ENCODE measurements at places on chromosomes 11 and 22.
A peak's percentile ranks its signal among the peaks of the same experiment; 100 is the strongest.

DNA sequence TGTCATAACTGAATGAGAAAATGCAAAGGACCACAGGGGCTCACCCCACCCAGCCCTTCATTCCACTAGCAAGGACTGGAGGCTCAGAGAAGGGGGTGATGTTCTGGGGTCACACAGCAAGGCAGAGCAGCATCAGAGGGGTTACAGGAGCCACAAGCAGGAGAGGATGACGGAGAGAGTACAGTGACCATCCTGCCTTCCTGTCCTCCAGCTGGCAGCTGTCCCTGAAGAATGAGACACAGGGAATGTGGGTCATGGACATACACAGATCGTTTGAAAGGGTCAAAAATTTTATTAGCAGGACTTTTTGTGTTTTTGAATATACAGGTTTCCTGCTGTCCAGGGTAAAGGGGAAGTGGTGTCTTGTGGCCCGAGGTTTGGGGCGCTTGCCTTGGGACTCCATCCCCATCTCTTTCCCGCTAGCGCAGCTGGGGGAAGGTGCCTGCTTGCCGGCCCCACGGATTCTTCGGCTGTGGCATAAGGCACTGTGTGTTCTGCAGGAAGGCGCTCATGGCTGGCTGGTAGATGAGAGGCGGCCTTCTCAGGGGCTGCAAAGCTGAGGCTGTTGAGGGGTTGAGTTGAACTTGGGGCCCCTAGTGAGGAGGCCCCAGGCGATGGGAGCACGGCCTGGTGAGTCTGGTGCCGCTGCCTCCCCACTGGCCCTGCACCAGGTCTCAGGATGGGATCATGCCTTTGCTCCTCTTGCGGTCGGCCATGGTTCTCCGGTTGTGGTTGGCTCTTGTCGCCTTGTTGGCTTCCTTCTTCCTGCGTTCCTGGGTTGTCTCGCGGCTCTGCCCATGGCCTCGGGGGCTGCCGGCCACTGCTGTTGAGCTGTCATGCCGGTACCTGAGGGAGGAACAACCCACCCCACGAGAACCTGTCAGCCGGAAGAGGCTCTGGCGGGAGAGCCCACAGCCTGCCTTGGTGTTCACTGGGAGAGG, 21.4 kb downstream of the UQCR10 start:
- no peak for DNase-seq

DNA sequence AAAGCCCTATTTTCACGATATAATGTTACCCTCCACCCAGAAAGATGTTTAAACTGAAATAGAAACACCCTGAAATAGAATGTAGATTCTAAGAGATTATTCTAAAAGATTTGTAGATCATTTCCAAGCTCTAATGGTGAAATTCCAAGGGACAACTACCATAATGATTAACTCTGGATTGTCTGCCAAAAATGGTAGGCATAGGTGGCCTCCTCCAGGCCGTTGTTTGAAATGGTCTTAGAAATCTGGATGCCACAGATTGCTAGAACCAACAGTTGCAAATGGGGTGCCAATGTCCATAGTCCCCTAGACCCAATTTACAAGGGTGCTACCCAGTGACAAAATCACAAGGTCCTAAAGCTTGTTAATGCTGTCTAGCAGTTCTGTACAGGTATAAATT, 6.7 kb upstream of the SLC6A5 start:
- no peak for DNase-seq

- no peak for DNase-seq
Observed at GRCh38 chr11:33825854-33826560, 51.7 kb upstream of the FBXO3 start.

GRCh38 chr11:110797453-110797852, 85.2 kb upstream of the ARHGAP20 start:
- DNase-seq: no peak

- no peak for DNase-seq
Observed at GRCh38 chr11:72597721-72598120, 76.5 kb downstream of the PDE2A start.

- DNase-seq: no peak
Observed at GRCh38 chr11:35376613-35377012, 42.7 kb downstream of the SLC1A2 start.

GRCh38 chr22:36347094-36347493, 40.7 kb downstream of the MYH9 start:
- no peak for DNase-seq

DNA sequence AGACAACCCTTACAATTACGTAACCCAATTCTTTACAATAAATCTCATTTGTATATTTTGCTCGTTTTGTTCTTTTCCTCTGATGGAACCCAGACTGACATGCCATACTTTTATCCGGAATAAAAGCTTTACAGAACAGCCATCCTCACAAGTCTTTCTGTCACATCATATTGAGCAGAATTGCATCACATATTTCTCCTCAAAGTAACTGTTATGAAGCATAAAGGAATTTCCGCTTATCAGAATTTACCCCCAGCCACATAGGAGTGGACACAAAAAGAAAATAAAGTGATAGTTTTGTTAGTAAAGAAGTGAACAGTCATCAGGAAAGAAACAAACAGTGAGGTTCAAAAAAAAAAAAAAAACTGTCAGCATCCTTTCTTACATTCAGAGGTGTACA, 539.5 kb upstream of the LUZP2 start:
- DNase-seq: no peak

DNA sequence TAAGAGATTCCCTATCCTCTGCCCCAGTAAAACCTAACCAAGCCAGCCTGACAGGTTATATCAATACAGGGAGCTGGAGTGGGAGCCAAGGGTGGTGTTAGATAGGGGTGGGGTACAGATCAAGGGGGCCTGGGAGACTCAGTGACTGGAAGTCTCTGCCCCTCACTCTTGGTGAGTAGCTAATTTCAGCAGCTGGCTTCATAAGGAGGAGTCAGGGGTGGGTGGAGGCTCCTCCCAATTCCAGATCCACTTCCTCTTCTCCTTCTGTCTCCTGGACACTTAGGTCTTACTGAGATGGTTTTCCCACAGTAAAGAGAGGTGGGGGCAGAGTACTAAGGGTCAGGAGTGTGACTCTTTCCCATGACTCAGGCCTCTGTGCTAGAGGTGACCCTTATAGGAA, 1.1 kb upstream of the VSIG2 start:
- no peak for DNase-seq

DNA sequence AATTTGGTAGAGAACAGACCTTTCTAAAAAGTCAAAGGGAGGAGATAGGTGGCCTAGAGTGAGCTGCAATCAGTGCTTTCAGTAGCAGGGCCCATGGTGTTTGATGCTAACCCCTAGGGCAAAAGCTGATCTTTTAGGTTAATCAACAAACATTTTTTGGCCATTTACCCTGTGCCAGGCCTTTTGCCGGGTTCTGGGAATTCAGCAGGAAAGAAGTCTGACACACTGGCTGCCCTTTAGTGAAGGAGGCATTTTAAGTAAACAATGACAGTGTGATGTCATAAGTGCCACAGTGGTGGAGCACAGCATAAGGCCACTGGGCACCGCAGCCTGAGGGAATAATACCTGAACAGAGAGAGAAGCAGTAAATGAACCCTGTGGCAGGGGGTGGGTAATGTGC, 29.0 kb downstream of the C22orf31 start:
- DNase-seq: no peak

- no peak for DNase-seq
Observed at GRCh38 chr11:74937696-74938475, 11.0 kb downstream of the XRRA1 start.

- DNase-seq: no peak
Observed at GRCh38 chr11:35814720-35815305, 129.0 kb upstream of the LDLRAD3 start.

GRCh38 chr11:108432783-108433182, 34.5 kb downstream of the C11orf65 start:
- DNase-seq: peak; percentile 3

GRCh38 chr22:42231929-42232328, 38.5 kb downstream of the TCF20 start:
- no peak for DNase-seq

DNA sequence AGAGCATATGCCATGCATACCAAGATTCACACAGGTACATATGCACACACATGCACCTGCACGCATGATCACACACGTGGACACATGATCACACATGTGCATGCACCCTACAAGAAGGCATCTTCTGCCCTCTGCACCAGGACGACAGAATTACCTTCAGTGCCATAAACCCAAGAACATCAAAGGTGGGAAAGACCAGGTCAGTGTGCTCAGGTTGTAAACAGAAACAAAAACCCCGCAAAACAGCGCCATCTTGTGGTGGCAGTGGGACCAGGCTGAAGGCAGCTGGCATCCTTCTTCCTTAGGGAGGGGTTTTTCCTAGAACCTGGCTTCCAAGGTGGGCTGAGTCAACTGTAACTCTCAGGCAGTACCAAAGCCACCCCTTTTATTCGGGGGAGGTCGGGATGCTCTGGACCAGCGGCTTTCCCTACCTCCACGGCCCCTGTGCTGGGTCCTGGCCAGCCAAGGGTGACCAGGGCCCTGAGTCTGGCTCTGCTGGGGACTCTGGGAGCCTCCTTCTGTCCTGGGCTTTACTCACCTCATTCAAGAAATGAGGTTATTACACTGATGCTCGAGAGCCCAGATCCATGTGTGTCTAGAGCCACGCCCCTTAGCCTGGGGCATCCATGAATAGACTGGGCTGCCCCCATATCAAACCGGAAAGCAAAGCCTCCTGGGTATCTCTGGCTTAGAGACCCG, 69.4 kb upstream of the FGF3 start:
- DNase-seq: peak; percentile 85

GRCh38 chr22:40726514-40726913, 47.2 kb downstream of the MCHR1 start:
- DNase-seq: no peak

DNA sequence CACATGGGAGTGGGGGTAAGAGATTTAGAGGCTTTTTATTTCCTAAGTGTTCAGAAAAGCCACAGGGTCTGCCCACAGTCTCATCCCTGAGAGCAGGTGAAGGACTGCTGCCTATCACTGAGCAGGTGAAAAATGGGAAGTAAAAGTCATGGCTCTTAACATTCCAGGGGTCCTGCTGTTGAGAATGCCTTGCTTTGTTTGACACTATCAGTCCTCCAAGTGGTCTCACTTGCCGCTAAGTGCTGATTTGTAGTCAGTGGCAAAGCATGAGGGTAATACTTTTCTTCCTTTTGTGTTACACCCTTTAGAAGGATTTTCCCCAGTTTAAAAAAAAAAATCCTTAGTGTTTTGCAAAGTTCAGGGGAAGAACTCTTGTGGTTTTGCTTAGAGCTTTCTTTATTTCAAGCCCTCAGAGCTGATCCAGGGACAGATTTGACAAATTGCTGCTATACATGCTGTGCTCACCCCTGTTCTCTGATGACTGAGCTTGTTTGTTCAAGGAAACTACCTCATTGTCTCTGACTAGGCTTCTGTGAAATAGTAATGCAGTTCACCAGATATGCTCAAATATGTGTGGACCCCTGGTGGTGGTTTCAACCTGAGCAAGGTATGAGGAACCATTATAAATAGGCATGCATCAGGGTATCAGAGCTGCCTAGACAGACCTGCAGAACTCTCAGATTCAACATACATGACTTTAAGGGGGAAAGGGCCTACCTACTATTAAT, 141.0 kb downstream of the ARHGAP42 start:
- peak; percentile 92 for DNase-seq

GRCh38 chr22:44329179-44329796, 16.5 kb upstream of the SHISAL1 start:
- DNase-seq: no peak

GRCh38 chr11:57638005-57638781, 11.5 kb downstream of the YPEL4 start:
- DNase-seq: peak; percentile 99

DNA sequence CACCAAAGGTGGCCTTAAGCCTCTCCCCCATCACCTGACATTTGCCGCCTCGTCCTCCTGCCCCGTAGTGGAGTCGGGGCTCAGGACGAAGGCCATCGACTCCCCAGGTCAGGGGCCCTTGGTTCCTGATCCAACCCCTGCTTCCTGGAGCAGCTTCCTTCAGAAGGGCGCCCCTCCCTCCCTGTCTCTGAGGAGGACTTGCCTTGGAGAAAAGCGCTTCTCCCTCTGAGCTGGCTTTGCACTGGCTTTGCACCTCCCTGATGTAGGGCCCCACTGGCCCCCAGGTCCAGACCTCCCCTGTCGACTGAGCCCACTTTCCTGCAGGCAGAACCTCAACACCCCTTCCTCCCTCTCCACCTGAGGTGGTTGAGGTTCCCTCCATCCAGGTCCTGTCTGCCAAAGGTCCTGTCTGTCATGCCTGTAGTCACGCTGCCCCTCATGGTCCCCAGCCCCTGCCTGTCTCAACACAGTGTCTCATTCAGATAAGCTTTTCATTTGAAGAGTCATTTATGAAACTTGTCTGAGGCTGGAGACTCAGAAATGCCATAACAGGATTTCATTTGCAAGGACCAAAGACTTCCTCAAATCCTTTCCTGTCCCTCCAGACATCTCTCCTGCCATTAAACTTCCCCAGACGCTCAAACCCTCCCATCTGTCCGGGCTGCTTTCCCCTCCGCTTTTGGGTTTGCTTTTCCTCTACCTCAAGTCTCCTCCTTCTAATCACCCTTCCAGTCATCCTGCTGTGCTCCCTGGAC, 78.4 kb downstream of the MYO7A start:
- no peak for DNase-seq

- DNase-seq: peak; percentile 27
Observed at GRCh38 chr11:43802509-43802908, 78.1 kb upstream of the ALKBH3 start.

- DNase-seq: peak; percentile 48
Observed at GRCh38 chr11:75811485-75811884, 3.5 kb upstream of the UVRAG start.

DNA sequence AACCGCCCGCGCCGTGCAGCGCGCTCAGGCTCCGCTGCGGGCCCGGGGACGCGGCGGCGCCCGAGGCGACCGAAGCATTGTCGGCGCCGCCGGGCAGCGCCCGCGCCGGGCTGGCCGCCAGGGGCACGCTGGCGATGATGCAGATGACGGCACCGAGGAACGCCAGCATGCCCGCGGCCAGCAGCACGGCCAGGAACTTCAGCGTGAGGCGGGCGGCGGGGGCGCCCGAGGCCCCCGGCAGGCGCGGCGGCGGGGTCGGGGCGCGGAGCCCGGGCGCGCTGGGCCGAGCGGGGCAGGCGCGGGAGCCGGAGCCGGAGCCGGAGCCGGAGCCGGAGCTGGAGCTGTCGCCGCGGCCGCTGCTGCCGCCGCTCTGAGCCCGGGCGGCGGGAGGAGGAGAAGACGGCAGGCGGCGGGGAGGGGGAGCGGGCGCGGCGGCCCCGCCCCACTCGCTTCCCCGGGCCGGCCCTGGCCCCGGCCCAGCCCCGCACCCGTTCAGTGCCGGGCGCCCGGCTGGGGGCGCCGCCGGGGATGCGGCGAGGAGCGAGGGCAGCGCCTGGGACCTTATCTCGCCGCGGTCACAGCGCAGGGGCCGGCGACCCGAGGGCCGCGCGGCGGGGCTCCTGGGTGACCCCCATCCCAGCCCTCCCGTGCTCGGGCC, at the start of gene NPTXR:
NPTXR (minus strand) TSS at position 372 of the 658 bp plus-strand sequence.
- DNase-seq: peak; percentile 61
